ENCODE measurements at places on chromosomes 3 and 15. TPM values are rescaled to one million over a fixed set of nuclear protein-coding genes. Genes with fewer than 3 reads are reported as not detected.

DNA sequence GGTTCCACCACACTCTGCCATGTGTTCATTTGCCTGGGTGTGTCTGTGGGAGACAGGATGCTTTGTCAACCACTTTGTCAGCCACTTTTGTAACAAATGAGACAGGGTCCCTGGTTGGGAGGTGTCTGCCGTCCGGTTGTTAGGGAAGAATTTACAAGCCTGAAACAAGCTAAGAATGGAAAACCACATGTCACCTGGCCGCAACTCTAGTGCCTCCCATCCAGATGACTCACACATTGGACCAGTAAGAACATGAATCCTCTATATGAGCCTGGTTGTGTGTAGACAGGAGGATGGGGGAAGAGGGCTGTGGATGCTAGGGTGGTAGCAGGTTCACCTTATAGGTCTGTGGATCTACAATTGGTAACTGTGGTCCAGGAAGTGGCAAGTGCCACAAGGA is 335.3 kb downstream of the CLSTN2 start:
- H3K4me1 ChIP-seq, result peaks cover 7% of the 10 kb centered on the region
- no peak for DNase-seq
- H3K27ac ChIP-seq, result no peak overlapping the region
- no peak overlapping the region for H3K4me3 ChIP-seq
- no peaks in the 10 kb centered on the region for H3K27me3 ChIP-seq

GRCh38 chr3:174215456-174215855 is 643.7 kb upstream of the NAALADL2 start:
- no peaks in the 10 kb centered on the region for H3K36me3 ChIP-seq
- no peaks in the 10 kb centered on the region for H3K4me1 ChIP-seq
- no peak for DNase-seq
- H3K27ac ChIP-seq, result no peak overlapping the region

- H3K4me3 ChIP-seq, result peak overlapping the region; percentile 99
- no peaks in the 10 kb centered on the region for H3K36me3 ChIP-seq
- peak overlapping the region; percentile 98 for H3K27ac ChIP-seq
- no peaks in the 10 kb centered on the region for H3K27me3 ChIP-seq
- DNase-seq, result peak; percentile 70
Observed at GRCh38 chr3:177196456-177197040, 734 bp downstream of the TBL1XR1 start.

GRCh38 chr3:144687862-144688261 is 716.2 kb downstream of the DIPK2A start:
- H3K4me3 ChIP-seq, result no peak overlapping the region
- H3K4me1 ChIP-seq, result no peaks in the 10 kb centered on the region
- no peaks in the 10 kb centered on the region for H3K27me3 ChIP-seq
- H3K27ac ChIP-seq, result no peak overlapping the region

DNA sequence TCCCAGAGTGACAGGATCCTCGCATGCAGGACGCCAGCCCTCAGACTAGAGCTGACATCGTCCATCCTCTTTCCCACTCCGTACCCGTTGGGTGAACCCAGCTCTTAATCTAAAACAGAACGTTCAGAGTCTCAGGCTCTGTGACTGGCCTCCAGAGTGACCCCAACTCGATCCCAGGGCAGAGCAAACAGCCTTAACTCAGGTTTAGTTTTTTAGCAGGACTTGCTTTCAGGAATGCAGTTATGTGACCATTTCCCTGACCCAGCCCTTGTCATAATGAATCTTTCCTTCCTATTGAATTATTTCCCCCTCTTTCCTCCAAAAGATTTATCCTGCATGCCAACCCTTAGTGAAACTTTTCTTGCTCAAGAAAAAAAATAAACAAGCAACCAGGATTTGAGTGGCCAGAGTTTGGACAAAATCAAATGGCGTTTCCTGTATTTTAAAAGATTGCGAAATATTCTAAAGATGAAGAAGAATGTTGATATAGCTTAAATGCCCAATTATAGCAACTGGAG is 47.8 kb upstream of the RARB start:
- H3K4me1 ChIP-seq, result peaks cover 10% of the 10 kb centered on the region
- peak; percentile 15 for DNase-seq
- H3K27ac ChIP-seq, result no peak overlapping the region
- H3K4me3 ChIP-seq, result no peak overlapping the region

GRCh38 chr15:99507504-99508310 is 58.1 kb upstream of the MEF2A start:
- DNase-seq, result peak; percentile 94
- no peak overlapping the region for H3K4me3 ChIP-seq
- H3K27me3 ChIP-seq, result no peaks in the 10 kb centered on the region
- peak overlapping the region; percentile 27 for H3K27ac ChIP-seq
- no peaks in the 10 kb centered on the region for H3K36me3 ChIP-seq
- H3K4me1 ChIP-seq, result peaks cover 9% of the 10 kb centered on the region

GRCh38 chr3:61438253-61439121 is 122.9 kb upstream of the PTPRG start:
- H3K27me3 ChIP-seq, result no peaks in the 10 kb centered on the region
- no peaks in the 10 kb centered on the region for H3K4me1 ChIP-seq
- H3K27ac ChIP-seq, result no peak overlapping the region
- H3K4me3 ChIP-seq, result no peak overlapping the region
- no peaks in the 10 kb centered on the region for H3K36me3 ChIP-seq

DNA sequence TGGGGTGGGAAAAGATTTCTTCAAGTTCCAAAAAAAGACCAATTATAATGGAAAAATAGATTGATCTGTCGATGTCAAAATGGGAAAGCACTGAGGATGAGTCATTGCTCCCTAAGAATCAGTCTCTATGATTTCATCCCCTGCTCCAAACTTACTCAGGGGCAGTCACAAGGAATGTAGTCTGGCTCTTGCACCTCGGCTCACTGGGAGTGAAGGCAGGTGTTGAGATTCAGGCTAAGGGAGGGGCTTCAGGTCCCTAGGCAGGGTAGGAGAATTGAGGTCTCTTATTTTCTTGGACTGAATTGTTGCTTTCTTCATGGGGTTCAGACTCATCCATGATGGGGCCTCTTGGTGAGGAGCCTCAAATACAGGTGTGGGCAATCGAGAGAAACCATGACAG is 14.2 kb downstream of the ESYT3 start:
- H3K4me1 ChIP-seq, result peaks cover 11% of the 10 kb centered on the region
- no peaks in the 10 kb centered on the region for H3K36me3 ChIP-seq
- DNase-seq, result no peak
- H3K4me3 ChIP-seq, result no peak overlapping the region
- H3K27ac ChIP-seq, result no peak overlapping the region

DNA sequence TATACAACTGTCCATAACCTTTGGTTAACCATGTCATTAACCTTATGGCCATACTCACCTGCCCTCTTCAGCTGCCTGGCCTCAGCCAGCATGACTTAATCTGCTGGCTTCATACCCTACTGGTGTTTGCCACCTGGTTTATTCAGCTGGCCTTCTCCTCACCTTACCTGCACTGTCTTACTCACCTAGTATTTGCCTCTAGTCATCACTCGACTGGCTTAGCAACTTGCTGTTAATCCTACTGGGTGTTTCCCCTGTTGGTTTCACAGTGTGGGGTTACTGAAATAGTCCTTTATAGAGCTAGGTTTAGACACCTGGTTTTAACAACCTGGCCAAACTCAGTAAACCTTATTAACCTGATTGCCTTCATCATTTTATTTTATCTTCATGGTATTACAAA is 96.4 kb downstream of the IL12A start:
- no peak overlapping the region for H3K4me3 ChIP-seq
- no peak overlapping the region for H3K27ac ChIP-seq
- no peaks in the 10 kb centered on the region for H3K27me3 ChIP-seq
- no peaks in the 10 kb centered on the region for H3K4me1 ChIP-seq
- no peaks in the 10 kb centered on the region for H3K36me3 ChIP-seq
- no peak for DNase-seq

DNA sequence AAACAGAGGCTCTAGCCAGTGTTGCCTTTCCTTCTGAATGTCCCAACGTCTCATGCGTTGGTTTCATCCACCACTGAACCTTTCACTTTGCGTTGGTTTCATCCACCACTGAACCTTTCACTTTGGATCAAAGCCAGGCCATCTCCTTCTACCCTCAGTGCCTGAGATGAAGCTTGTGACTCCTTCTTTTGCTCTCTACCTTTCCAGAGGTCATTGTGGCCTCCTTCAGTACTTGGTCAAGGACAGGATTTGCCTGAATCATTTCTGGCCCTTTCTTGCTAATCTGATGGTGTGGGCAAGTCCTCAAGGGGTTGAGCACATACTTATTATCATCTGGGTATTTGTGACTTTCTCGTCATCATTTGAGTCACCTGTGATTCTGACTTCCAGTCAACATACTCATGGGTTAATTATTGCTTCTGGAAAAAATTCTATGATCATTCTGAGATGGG is 50.0 kb downstream of the SELENOT start:
- no peaks in the 10 kb centered on the region for H3K4me1 ChIP-seq
- H3K36me3 ChIP-seq, result no peaks in the 10 kb centered on the region
- no peak for DNase-seq
- no peak overlapping the region for H3K27ac ChIP-seq

DNA sequence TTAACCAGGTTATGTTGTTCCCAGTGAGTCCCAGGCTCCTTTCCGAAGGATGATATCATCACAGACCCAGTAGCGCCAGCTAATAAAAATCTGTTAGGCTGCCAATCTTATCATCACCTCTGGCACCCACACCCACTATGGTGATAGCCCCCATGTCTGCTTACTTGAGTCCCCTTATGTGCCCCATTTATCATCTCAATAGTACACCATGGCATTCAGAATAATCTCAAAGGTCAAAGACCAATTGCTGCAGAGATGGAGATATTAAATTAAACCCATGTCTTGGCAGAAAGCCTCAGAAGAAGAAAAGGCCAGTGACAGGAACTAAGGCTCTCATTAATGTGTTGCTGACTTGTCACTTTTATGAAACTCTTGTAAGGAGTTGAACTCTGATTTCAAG is 32.8 kb downstream of the CPNE4 start:
- H3K36me3 ChIP-seq, result no peaks in the 10 kb centered on the region
- no peaks in the 10 kb centered on the region for H3K27me3 ChIP-seq

- DNase-seq, result no peak
- H3K27ac ChIP-seq, result no peak overlapping the region
- H3K27me3 ChIP-seq, result no peaks in the 10 kb centered on the region
- no peak overlapping the region for H3K4me3 ChIP-seq
Observed at GRCh38 chr3:31226346-31226745, 306.4 kb upstream of the STT3B start.

DNA sequence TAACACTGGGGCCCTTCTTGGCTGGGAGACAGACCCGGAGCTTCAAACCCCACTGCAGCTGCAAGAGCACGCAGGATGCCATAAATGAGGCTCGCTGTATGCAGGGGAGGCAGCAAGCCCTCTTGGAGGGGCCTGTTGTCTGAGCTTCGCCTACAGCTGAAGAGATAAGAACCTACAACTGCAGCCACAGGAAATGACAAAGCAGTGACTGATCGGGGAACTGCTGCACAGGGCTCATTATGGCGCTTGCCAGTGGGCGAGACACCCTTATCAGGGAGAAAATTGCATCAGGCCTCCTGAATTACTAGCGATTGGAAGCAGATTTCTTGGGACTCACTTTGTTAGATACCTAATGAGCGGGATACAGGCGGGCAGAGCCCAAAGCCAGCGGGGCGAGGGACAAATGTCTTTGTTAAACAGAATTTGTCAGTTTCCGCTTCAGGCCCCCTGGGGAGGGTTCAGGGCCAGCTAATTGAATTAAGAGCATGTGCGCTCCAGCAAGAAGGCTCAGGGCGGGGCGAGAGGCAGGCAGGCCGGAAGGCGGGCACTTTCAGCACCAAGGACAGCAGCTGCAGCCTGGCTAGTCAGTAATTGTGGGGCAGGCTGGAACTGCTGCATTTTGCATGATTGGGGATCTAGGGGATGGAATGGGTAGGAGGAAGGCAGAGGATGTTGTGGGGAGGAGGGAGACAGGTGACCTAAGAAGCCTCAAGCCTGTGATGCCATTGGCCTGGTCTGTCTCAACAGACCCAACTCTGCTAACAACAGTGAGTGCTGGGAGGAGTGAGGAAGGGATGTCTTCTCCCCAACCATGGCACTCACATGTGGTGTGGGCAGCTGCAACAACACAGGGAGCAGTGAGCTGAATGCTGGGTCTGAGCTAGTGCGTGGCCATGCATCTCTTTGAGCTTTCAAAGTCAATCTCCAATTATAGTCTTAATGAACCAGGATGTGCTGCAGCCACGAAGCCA is 55.3 kb downstream of the CCDC33 start:
- no peaks in the 10 kb centered on the region for H3K27me3 ChIP-seq
- no peak overlapping the region for H3K4me3 ChIP-seq
- H3K27ac ChIP-seq, result no peak overlapping the region
- DNase-seq, result peak; percentile 94
- peaks cover 16% of the 10 kb centered on the region for H3K4me1 ChIP-seq

DNA sequence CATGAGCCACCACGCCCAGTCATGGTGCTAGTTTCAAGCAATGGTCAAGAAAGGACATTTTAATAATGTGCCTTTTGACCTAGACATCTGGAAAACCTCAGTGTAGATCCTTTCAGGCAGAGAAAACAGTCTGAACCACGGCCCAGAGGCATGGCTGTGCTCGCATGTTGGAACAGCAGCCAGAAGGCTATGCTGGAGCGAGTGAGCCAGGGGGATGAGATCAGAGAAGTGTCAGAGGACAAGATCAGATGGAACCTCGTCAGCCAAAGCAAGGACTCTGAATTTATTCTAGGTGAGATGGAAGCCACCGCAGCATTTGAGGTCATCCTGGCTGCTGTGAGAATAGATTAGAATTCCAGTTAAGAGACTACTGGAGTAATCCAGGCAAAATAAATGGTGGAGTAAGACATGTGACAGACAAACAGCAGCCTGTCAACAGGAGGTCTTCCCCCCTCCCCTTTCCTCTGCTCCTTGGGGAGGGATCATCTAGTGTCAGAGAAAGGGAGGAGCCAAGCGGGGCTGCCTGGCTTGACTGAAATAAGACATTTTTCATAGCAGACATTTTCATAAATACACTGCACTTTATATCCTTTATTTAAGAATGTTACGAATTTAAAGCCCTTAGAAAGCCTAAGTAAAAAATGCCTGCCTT is 40.4 kb upstream of the ACKR4 start:
- H3K4me1 ChIP-seq, result no peaks in the 10 kb centered on the region
- H3K27me3 ChIP-seq, result no peaks in the 10 kb centered on the region
- H3K4me3 ChIP-seq, result no peak overlapping the region
- no peak for DNase-seq

DNA sequence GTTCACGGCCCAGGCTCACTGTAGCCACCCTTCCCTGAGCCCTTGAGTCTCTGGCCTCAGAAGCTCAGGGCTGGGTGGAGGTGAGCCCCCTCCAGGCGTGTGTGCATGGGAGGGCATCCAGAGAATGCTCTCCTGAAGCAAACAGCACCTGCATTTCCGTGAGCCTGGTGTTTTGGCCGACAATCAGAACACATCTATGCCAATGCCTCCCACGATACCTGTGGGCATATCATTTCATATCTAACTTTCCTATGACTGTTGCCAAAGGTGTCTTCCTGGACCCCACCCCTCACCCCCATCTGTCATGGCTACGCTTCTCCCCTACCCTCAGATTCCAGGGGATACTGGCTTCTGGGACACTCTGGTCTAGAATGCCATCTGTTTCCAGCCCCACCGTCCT is 53.3 kb upstream of the RAB6B start:
- no peak overlapping the region for H3K27ac ChIP-seq
- H3K4me1 ChIP-seq, result no peaks in the 10 kb centered on the region
- no peaks in the 10 kb centered on the region for H3K36me3 ChIP-seq
- no peaks in the 10 kb centered on the region for H3K27me3 ChIP-seq

CRABP1 gene
- 12.8 TPM for total RNA-seq
